ENCODE measurements at places on chromosomes 13 and 19.

DNA sequence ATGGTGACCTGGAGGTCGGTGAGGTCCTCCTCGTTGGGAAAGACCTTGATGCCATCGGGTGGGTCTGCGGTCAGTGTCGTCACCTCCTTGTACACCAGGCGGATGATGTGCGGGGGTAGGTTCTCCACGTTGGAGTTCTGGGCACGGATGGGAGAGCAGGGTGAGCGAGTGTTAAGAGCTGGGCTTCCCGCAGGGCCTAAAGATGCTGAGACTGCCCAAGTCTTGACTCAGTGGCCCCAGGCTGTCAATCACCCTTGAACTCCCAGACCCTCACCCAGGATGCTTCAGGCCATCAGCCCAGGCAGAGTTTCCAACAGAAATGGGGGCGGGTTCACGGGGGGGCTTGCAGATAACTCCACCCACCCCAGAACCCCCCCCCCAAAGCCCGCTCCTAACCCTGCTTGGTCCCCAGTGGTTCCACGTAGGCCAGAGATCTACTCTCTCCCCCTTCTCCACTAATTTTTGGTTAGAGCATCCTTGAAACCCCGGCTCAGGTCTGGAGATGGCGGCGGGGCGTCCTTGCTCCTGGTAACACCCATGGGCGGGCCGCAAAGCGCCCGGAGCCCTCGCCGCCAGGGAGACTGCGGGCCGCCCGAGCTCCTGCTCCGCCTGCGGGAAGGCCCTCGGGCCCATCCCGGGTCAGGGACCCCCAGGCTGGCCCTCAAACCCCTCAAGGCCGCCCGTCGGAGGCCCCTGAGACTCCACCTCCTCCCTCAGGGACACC is 600 bp downstream of the UBE2S start:
- DNase-seq = peak; percentile 75

DNA sequence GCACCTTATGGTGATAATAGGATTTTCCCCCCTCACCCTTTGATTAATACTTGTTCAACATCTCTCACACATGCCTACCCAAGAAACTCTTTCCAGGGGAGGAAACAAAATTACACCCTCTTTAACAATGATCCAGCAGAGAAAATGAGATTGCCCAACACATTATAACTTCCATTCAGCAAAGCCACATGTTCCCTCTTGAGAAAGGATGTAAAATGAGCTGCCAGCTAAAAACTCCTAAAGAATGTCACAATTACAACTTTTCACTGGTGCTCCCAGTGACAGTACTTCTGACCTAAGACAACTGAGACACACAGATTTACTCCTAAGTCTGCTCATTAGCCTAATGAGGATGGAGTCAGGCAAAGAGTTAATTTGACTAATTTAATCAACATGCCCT is 621.4 kb downstream of the DIAPH3 start:
- no peak for DNase-seq

DNA sequence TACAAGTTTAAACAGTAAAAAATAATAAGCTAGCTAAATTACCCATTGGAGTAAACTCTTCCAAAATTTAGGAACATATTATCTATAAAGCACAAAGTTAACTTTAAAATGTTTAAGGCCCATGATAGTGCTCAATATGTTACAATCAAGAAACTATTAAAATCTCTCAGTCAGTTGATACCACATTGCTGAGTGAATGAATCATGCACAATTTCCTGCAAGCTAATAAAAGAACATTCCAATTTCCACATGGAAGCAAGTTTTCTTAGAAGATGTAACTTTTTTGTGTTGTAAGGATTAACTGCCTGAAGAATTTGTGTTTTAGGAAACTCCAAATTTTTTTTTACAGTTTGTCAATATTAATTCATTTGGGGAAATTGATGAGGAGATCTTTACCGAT is 666.6 kb downstream of the SLITRK1 start:
- DNase-seq = peak; percentile 2

DNA sequence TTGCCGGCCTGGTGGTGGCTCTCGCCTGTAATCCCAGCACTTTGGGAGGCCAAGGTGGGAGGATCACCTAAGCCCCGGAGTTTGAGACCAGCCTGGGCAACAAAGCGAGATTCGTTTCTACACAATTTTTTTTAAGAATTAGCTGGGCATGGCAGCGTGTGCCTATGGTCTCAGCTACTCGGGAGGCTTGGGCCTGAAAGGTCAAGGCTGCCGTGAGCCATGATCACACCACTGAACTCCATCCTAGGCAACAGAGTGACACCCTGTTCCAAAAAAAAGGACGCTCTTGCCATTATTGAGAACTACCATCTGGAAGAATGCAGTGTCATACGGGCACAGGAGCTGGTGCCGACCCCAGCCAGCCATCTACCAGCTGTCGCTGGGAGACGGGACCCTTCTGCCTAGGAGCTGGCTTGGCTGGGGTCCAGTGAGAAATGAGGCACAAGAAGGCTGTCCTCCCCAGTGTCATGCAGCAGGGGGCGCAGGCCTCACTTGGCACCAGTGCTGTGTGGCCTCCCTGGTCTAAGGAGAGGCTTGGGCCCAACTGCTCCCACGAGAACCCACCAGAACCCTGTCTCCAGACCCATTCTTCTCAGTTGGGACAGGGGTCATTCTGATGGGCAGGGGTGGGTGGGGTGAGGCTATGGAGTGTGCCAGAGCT is 12.2 kb upstream of the RELB start:
- peak; percentile 89 for DNase-seq

DNA sequence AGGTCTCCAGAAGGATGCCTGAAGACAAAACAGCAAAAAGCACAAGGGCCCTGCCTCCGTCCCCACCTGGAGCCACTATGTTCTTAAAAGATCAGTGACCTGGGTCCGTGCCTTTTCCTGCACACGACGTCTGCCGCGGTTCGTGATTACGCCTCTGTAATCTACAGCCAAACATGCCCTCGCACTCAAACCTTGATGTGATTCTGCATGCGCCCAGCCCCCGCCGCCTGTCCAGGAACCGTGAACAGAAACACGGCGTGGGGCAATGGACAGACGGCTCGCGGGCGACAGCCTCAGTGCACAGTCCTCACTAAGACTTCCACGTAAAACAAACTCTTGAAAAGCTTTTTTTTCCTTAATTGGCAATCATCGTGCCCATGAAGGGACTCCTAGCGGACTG is 15.5 kb downstream of the C13orf46 start:
- DNase-seq = no peak

- no peak for DNase-seq
Measured at GRCh38 chr13:44421853-44422525, 48.4 kb downstream of the SERP2 start.

- no peak for DNase-seq
Measured at GRCh38 chr13:21256891-21257290, 80.4 kb downstream of the MRPL57 start.

- no peak for DNase-seq
Measured at GRCh38 chr19:55611983-55612645, 6.7 kb downstream of the ZNF865 start.

GRCh38 chr13:97976610-97977521 is 23.4 kb downstream of the IPO5 start:
- DNase-seq = peak; percentile 74

GRCh38 chr13:42337808-42338600 is 66.1 kb downstream of the AKAP11 start:
- DNase-seq = no peak

GRCh38 chr13:110097013-110097412 is 209.9 kb downstream of the COL4A1 start:
- DNase-seq = no peak

- no peak for DNase-seq
Measured at GRCh38 chr19:14459703-14460102, 15.5 kb downstream of the PTGER1 start.

DNA sequence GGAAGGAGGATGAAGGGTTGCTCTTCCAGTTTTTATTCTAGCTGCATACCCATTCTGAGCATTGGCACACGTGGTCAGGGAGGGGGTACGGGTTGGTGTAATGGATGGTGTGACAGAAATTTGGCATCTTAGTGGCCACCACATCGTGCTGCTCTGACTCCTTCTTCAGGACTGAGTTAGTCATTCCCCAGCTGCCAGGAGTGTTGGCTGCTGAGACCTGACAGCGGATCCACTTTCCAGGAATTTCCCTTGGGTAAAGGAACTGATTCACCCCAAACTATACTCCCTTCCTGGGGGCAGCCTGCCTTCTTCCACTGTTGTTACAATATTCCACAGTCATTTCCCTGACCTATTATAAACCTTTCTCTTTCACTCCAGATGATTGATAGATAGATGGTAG is 595.5 kb upstream of the KLHL1 start:
- DNase-seq = no peak

- peak; percentile 45 for DNase-seq
Measured at GRCh38 chr13:65856431-65856830, 1373.7 kb downstream of the PCDH9 start.

- DNase-seq = no peak
Measured at GRCh38 chr13:89455741-89456140, 1784.6 kb downstream of the SLITRK5 start.

- DNase-seq = no peak
Measured at GRCh38 chr13:48233889-48234488, 983 bp downstream of the ITM2B start.

DNA sequence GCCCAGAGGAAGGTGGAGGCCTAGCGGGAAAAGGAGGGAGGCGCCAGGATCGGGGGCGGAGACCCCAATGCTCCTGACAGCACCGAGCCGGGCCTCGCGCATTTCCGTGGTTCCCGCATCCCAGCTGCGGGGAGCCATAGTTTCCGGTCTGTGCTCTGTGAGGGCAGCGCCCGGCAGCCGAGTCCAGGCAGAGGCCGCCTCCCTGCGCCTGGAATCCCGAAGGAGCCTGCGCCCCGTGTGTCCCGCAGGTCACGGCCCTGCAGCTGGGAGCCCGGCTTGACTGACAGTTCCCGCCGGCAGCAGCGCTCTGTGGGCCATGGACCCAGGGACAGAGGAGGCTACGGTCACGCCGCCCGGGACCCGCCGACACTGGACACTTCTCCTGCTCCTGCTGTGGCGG is 74.6 kb upstream of the C13orf46 start:
- DNase-seq = no peak

DNA sequence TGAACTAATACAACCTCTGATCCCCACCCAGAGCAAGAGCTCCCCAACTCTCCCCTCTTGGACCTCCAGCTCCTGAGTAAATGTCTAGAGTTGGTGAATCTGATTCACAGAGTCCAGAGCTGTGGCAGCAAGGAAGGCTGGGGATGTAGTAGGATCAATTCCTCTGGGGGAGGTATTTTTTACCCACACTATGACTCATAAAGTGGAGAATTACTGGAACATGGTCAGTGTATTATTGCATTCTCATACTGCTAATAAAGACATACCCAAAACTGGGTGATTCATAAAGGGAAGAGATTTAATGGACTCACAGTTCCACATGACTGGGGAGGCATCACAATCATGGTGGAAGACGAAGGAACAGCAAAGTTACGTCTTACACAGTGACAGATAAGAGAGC is 496.7 kb downstream of the EFNB2 start:
- peak; percentile 46 for DNase-seq

DNA sequence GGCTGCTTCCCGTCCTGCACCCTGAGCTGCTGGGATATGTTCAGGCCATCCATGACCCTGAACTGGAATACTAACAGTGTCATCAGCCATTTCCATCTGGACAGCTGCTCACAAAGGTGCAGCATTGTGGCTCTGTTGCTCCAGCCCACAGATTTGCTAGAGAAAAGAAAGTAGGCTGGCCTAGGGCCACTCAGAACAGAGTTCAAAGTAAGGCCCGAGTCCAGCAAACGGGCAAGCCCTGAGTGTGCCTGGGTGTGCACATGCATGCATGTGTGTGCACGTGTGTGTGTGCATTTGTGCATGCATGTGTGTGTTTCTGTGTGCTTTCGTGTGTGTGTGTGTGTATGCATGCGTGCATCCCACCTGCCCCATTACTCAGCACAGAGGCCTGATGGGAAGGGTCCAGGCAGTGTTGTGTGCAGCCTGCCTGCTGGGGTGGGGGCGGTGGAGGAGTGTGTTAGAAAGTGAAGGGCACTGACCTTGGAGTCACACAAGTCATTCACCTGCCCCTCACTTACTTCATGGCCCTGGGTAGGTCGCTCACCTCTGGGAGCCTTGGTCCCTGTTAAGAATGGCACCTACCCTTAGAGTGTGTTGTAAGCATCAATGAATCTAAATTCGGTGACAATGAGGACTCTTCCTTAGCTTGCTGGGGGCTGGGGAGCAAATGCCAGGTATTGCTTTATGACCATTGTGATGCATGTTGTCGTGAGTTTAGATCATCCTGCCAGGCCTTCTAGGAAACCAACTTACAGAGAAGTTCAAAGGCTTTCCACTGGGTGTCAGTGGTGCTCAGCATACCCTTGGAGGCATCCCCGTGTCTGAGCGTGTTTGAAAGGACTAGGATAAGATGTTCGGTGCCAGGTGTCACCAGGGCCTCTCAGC is 53.2 kb downstream of the GPR12 start:
- peak; percentile 63 for DNase-seq

DNA sequence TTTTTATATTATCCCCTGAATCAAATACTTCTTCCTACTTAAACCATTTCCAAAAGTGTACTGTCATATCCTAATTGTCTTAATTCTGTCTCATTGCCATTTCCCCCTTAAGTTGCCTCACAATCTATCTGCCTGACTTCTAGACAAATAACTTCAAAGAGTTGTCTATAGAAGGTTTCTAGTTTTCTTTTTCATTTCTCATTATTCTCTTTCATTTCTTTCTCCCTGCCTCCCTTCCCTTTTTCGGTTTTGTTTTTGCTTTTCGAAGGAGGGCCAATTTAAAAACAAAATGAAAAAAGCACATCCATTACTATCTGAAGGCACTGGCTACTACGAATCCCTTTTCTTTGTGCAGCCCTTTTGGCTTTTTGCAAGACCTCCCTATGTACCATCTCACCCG is 367.2 kb downstream of the DNAJC15 start:
- no peak for DNase-seq

- DNase-seq = no peak
Measured at GRCh38 chr13:82569581-82569980, 1312.7 kb downstream of the SLITRK1 start.

GRCh38 chr13:21310220-21310619 is 133.8 kb downstream of the MRPL57 start:
- no peak for DNase-seq

- DNase-seq = no peak
Measured at GRCh38 chr19:7772752-7773291, 9.8 kb downstream of the CLEC4M start.

DNA sequence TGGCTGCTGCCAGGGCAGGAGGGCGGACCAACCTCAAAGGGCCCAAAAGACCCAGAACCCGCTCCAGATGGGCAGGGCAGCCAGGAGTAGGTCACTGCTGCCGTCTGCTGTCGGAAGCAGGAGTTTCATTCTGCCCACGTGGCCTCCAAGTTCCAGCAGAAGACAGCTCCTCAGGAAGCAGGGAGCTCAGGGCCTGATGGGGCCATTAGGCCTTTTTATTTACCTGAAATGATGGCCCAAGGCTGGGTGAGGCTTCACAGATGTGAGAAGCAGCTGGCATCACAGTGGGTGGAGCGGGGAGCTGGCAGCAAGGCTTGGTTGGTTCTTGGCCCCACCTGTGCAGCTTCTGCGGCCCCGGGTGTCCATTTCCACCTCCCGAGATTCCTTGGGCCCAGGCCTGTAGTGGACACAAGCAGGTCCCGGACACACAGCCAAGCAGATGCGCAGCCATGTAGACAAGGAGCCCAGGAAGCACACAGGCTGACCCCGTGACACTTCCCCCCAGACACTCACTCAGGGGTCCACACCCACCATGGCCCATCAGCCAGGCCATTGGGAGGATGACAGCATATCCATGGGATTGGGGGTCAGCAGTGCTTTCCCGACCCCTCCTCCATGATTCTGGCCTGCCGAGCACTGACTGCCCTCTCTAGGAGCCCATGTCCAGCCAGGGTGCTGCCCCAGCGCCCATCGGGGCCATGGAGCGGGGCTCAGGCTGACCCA is 26.4 kb downstream of the C13orf46 start:
- DNase-seq = peak; percentile 82

GRCh38 chr13:65530688-65531087 is 1699.4 kb downstream of the PCDH9 start:
- DNase-seq = no peak

- no peak for DNase-seq
Measured at GRCh38 chr13:86085890-86086289, 286.7 kb upstream of the SLITRK6 start.
